Trophoblast cell (in vitro differentiated cells and primary cell): ENCODE measurements at places on chromosomes 6 and 20.

DNA sequence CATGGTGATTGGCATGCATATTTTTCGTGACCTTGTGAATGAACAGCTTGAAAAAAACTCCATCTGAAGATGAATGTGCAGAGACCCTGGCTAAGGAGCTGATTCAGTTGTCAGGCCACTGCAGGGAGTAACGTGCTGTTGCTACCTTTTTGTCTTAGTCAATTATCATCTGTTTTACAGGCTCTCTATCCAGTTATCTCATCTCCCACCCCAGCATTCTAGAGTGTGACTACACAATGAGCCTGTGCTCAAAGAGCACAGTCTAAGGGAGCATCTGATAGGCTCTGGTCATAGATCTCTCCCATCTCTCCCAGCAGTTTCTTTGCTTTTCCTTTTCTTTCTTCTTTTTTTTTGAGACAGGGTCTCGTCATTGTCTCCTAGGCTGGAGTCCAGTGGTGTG, 45.5 kb downstream of the NDRG3 start:
- no peak overlapping the region for H3K27ac ChIP-seq
- H3K36me3 ChIP-seq, result no peaks in the 10 kb centered on the region
- H3K4me3 ChIP-seq, result no peak overlapping the region
- H3K27me3 ChIP-seq, result no peaks in the 10 kb centered on the region
- peaks cover 5% of the 10 kb centered on the region for H3K4me1 ChIP-seq
- no peak for DNase-seq

DNA sequence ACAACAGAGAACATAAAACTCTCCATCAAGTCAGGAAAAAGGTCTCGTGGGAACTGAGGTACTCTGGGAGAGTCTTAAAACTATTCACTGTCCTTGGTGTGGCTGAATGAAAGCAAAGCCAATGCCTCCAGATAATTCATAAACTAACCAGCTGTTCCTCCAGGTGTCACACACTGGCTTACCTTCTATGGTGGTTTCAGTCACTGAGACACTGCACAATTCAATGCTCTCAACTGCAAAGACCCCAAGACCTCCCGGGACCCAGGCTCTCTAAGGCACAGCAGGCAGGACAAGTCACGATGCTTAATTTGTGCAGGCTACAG, 100.8 kb downstream of the GMPR start:
- peak overlapping the region; percentile 95 for H3K27ac ChIP-seq
- no peaks in the 10 kb centered on the region for H3K27me3 ChIP-seq
- DNase-seq, result no peak

- H3K27ac ChIP-seq, result no peak overlapping the region
- peaks cover 4% of the 10 kb centered on the region for H3K4me1 ChIP-seq
- no peak for DNase-seq
Observed at GRCh38 chr6:10621213-10621612, 73.2 kb downstream of the C6orf52 start.

DNA sequence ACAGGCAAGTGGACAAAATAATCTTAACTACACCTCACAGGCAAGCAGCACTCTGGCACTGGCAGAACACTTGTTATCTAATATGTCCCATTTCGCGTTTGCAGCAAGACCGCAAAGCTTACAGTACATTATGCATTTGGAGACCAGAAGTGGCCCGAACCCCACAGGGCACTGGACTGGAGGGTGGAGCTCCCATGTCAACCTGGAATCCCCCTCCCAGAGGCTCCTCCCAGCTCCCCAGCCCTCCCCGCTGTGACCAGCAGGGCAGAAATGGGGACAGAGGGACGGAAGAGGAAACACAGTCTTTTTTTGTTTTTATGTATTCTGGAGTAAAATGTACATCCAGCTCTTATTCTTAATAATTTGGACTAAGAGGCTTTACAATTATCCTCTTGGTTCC, 263.7 kb downstream of the SMOC2 start:
- no peak overlapping the region for H3K4me3 ChIP-seq
- no peaks in the 10 kb centered on the region for H3K36me3 ChIP-seq
- H3K27ac ChIP-seq, result no peak overlapping the region
- no peaks in the 10 kb centered on the region for H3K27me3 ChIP-seq
- no peak for DNase-seq

DNA sequence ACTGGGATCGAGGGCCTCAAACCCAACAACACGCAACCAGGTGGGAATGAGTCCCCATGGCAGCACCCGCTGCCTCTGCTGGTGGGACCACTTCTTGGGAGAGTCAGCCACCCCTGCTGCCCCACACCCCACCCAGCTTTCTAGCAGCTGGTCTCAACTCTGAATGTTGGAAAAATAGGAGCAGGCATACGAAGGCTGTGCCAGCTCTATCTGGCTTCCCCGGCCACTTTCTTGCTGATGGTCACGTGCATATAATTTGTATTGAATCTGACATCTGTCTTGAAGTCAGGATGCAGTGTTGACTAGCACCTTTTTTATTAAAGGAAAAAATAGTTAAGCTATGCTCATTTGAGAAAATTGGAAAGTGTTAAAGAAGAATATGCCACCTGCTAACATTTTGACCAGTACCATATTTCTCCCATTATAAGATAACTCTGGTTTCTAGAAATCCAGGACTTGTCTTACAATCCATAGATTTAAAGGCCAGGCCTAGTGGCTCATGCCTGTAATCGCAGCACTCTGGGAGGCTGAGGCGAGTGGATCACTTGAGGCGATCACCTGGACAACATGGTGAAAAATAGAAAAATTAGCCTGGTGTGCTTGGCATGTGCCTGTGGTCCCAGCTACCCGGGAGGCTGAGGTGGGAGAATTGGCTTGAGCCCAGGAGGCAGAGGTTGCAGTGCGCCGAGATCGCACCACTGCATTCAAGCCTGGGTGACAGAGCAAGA, 26.9 kb upstream of the MAPRE1 start:
- no peak overlapping the region for H3K4me3 ChIP-seq
- peaks cover 44% of the 10 kb centered on the region for H3K36me3 ChIP-seq
- no peak for DNase-seq
- no peaks in the 10 kb centered on the region for H3K27me3 ChIP-seq
- peaks cover 4% of the 10 kb centered on the region for H3K4me1 ChIP-seq

- H3K36me3 ChIP-seq, result no peaks in the 10 kb centered on the region
- H3K27me3 ChIP-seq, result no peaks in the 10 kb centered on the region
- no peak overlapping the region for H3K4me3 ChIP-seq
- H3K4me1 ChIP-seq, result peaks cover 16% of the 10 kb centered on the region
- H3K27ac ChIP-seq, result no peak overlapping the region
- DNase-seq, result peak; percentile 59
Observed at GRCh38 chr6:11425431-11425871, 112.1 kb upstream of the TMEM170B start.

DNA sequence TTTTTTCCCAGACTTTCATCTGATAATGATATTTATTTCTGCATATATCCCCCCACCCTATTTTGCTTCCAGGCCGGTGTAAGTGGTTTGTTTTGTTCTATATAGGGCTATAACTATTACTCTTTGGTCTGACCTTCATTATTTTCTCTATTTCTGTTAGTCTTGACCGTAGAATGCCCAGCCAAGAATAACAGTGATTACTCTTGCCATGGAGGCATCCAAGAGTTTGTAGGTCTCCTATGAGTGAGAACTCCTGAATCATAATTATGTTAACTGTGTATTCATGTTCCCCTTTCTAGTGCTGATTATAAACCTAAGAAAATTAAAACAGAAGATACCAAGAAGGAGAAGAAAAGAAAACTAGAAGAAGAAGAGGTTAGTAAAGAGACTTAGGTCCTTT, 52.2 kb downstream of the TOP1 start:
- no peaks in the 10 kb centered on the region for H3K4me1 ChIP-seq
- peaks cover 9% of the 10 kb centered on the region for H3K36me3 ChIP-seq
- no peak overlapping the region for H3K27ac ChIP-seq
- no peak for DNase-seq

GRCh38 chr6:75102301-75102700, 103.6 kb downstream of the COL12A1 start:
- no peaks in the 10 kb centered on the region for H3K27me3 ChIP-seq
- H3K4me1 ChIP-seq, result peaks cover 14% of the 10 kb centered on the region
- no peak overlapping the region for H3K27ac ChIP-seq
- no peak for DNase-seq
- no peak overlapping the region for H3K4me3 ChIP-seq
- no peaks in the 10 kb centered on the region for H3K36me3 ChIP-seq

DNA sequence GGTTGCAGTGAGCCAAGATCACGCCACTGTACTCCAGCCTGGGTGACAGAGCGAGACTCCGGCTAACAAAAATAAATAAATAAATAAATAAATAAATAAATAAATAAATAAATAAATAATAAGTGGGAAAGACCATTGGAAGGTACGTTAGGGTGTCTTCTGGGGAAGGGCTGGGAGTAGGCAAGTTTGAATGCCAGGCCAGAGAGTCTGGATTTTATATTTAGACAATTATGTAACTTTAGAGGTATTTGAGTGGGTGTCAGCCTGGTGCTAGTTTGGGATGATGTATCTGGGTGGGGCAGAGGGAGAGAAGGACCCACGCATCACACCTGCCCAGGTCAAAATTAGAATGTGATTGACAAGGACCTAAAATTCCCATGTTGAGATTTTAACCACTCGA, 108.5 kb upstream of the PRND start:
- no peaks in the 10 kb centered on the region for H3K36me3 ChIP-seq
- H3K27me3 ChIP-seq, result no peaks in the 10 kb centered on the region
- DNase-seq, result no peak

- H3K36me3 ChIP-seq, result no peaks in the 10 kb centered on the region
- H3K4me3 ChIP-seq, result no peak overlapping the region
- H3K4me1 ChIP-seq, result no peaks in the 10 kb centered on the region
Observed at GRCh38 chr6:113522376-113522775, 334.8 kb upstream of the MARCKS start.

- H3K27ac ChIP-seq, result no peak overlapping the region
- no peaks in the 10 kb centered on the region for H3K4me1 ChIP-seq
- no peak for DNase-seq
Observed at GRCh38 chr6:91358986-91359385, 772.1 kb upstream of the MAP3K7 start.

GRCh38 chr20:43988867-43989266, 74.2 kb downstream of the TOX2 start:
- no peak overlapping the region for H3K27ac ChIP-seq
- H3K4me3 ChIP-seq, result no peak overlapping the region
- H3K27me3 ChIP-seq, result no peaks in the 10 kb centered on the region
- H3K36me3 ChIP-seq, result no peaks in the 10 kb centered on the region
- no peak for DNase-seq

DNA sequence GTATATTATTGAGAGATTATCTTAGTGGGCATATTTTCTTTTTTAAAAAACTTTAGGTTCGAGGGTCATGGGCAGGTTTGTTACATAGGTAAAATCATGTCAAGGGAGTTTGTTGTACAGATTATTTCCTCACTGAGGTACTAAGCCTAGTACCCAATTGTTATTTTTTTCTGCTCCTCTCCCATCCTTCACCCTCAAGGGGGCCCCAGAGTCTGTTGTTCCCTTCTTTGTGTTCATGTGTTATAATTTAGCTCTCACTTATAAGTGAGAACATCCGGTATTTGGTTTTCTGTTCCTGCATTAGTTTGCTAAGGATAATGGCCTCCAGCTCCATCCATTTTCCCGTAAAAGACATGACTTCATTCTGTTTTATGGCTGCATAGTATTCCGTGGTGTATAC, 247.9 kb upstream of the RAB32 start:
- no peaks in the 10 kb centered on the region for H3K27me3 ChIP-seq
- H3K27ac ChIP-seq, result no peak overlapping the region
- H3K4me1 ChIP-seq, result no peaks in the 10 kb centered on the region
- no peaks in the 10 kb centered on the region for H3K36me3 ChIP-seq
- H3K4me3 ChIP-seq, result no peak overlapping the region
- no peak for DNase-seq

DNA sequence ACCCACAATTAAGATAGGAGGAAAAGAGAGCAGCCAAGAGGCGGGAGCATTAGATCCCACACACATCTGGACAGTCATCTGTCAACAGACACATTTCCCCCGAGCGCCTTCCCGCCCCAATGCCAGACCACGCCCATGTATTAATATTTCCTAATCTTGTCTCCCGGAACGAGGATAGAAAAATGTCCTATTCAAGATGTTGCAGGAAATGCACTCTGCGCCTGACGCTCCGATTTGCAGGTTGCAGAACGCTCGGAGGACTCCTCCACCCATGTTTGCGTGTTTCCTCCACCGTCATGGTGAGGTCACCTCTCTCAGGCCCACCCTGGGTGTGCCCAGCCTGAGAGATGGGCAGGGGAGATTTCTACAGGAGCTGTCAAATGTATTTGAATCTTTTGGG, 215.2 kb downstream of the TAF4 start:
- no peaks in the 10 kb centered on the region for H3K27me3 ChIP-seq
- no peak overlapping the region for H3K4me3 ChIP-seq
- DNase-seq, result no peak
- no peak overlapping the region for H3K27ac ChIP-seq
- H3K36me3 ChIP-seq, result no peaks in the 10 kb centered on the region

DNA sequence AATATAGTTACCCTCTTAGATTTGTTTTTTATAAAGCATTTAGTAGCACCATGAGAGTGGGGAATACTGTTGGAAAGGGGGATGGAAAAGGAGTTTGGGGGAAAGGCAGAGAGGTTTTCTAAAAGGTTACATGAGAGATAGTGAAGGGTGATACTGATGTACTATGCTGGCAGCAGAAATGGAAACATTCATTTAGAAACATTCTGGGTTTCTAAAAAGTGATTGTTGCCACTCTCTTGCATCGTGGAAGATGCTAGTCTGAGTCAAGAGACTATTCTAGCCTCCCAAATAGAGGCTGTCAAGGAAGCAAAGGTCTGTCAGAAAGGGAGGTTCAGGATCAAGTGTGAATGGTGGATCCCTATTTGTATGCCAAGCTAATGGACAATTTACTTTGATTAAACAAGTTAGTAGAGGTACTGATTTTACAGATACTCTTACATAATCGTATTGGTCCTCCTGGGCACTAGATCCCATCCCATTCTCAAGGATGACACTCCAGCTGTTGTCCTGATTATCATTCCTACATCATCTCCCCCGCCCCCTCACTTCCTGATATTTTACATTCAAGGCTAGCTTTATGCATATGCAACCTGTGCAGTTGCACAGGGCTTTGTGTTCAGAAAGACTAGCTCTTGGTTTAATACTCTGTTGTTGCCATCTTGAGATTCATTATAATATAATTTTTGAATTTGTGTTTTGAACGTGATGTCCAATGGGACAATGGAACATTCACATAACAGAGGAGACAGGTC, 15.4 kb upstream of the ABT1 start:
- no peak for DNase-seq
- no peak overlapping the region for H3K27ac ChIP-seq

DNA sequence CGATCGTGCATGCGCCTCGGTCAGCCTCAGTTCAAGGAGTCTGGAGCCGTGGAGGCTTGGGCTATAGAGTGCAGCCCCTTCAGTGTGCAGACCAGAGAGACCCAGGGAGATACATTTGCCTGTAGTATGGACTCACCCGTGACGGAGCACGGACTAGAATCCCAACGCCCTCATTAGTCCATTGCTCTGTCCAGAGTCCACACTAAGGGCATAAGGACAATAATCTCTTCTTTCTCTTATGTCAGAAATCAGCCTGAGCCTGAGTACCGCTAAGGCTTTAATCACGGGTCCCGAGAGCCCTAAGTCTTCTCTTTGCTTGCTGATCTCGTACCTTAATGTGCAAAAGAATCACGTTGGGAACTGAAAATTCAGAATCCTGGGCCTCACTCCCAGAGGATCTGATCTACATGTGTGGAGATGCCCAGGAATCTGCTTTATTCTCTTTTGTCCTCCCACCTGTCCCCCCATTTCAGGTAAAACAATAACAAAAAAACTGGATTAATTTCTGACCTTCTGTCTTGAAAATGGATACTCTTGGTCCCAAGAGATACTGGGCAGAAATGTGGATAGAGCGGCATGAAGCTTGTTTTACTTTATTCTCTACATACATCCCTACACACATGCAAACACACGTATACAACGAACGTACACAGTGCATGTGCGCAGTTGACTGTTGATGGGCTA, 671 bp downstream of the BPHL start:
- H3K36me3 ChIP-seq, result peaks cover 13% of the 10 kb centered on the region
- peak overlapping the region; percentile 99 for H3K4me3 ChIP-seq
- peak; percentile 42 for DNase-seq
- no peak overlapping the region for H3K27ac ChIP-seq
- H3K27me3 ChIP-seq, result no peaks in the 10 kb centered on the region
